Nucleus accumbens (tissue), 56 donors: ENCODE measurements at places on chromosomes 12 and 14.

DNA sequence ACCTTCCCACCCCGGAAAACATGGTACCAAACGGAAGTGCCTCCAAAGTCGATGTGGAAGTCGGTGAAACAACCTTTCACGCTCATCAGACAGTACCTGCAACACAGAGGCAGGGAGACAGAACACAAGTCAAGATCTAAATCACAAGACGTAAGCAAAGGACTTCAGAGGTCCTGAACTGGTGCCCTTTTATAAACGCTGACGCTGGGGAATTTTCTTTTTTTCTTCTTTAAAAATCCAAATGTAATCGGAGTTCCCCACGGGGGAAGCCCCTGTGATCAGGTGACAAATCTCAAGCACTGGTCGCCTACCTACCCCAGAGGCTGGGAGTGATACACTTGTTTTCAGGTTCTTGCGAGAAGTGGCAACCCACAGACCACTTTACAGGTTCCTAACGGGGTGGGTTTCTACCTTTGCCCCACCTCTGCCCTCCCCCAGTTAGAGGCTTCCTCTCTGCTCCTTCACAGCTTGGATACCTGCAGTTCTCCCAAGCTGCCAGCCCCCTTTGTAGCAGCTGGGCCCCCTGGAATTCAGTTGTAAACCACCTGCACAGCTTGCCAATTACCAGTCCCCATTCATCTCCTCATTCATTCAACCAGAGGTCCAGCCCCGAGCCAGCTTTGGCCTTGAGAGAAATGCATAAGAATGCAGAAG is 46.2 kb downstream of the KDM2B start:
- DNase-seq = no peak

GRCh38 chr14:67704484-67705089 is 2.9 kb downstream of the RDH12 start:
- DNase-seq = peak; percentile 15

GRCh38 chr12:124379938-124380754 is 85.3 kb downstream of the RFLNA start:
- no peak for DNase-seq

DNA sequence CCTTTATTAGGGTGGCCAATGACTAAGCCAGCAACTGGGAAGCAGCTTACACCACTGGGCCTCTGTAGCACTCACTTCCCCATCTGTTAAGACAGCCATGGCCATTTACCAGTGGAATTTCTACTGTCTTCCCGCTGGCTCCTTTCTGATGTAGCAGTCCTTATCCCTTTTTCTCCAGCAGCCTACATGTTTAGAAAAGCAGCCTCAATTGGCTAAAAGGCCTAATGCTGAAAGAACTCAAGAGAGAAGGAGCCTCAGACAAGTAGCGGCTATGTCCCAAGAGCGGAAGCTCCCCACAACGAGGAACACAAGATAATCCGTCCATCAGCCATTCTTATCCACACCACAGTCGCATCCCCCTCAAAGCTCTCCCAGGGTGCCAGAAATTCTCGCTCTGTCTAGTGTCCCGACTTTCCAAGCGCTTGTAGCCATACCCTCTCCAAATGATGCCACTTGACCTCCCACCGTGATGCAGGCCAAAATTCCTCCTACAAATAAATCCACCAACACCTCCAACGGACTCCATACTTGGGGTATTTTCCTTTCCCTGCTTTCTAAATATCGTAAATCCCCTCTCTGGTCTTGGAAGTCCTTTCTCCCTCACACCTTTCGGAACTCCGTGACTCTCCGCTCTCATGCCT is 624 bp downstream of the M6PR start:
- DNase-seq = peak; percentile 37

- DNase-seq = no peak
Observed at GRCh38 chr12:15720295-15720694, 68.9 kb downstream of the EPS8 start.

DNA sequence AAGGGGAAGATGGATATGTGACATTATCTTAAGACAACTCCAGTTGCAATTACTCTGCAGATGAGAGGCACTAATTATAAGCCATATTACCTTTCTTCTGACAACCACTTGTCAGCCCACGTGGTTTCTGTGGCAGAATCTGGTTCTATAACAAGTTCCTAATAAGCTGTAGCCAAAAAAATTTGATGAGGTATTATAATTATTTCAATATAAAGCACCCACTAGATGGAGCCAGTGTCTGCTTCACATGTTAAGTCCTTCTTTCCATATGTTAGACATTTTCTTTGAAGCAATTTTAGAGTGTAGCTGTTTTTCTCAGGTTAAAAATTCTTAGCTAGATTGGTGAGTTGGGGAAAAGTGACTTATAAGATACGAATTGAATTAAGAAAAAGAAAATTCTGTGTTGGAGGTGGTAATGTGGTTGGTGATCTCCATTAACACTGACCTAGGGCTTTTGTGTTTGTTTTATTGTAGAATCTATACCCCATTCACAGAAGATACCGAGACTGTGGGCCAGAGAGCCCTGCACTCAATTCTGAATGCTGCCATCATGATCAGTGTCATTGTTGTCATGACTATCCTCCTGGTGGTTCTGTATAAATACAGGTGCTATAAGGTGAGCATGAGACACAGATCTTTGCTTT is 36.9 kb downstream of the PSEN1 start:
- DNase-seq = peak; percentile 11

GRCh38 chr12:5480218-5480937 is 48.5 kb downstream of the NTF3 start:
- no peak for DNase-seq

DNA sequence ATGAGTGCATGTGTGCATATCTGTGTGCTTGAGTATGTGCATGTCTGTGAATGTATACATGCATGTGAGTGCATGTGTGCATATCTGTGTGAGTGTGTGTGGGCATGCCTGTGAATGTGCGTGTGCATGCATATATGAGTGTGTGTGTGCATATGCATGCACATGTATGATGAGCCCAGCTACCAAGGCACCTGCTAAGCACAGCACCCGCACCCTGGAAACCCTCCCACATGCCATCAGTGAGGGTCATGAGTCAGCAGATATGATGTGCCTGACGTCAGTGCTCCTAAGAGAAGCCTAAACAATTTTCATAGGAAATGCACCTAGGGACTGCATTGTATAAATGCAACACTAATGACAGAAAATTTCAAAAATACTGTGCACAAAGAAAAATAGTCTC is 151.1 kb downstream of the KIF26A start:
- no peak for DNase-seq

DNA sequence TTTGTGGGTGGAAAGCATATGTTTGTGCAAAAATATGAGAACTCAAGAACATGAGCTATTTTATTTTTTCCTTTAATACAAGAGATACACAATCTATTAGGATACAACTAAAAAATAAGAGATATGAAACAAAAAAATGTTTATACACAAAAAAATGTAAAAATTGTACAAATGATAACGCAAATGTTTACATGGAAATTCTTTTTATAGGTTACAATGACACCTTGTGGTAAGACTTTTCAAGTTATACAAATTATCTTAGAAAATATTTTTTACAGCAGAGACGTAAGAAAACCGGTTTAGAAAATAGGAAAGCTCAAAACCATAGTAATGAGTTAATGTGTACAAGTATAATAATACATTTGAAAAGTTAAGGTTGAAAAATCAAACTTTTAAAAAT is 25.5 kb downstream of the CEP83 start:
- no peak for DNase-seq

GRCh38 chr12:115049614-115050013 is 365.6 kb upstream of the TBX3 start:
- no peak for DNase-seq

DNA sequence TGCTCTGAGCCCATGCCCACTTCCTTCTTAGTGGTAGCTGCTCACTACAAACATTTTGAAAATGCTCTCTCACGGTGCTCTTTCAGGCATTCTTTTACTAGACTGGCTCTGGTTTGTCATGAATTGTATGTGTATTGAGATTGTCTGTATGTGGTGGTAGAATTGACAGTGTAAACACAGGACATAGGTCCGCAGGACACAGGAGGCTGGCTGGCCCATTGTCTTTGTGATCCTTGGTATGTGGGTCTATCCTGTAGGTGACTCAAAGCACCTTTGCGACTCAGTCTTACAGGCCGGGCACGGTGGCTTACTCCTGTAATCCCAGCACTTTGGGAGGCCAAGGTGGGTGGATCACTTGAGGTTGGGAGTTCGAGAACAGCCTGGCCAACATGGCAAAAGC is 250.9 kb downstream of the C12orf75 start:
- no peak for DNase-seq

DNA sequence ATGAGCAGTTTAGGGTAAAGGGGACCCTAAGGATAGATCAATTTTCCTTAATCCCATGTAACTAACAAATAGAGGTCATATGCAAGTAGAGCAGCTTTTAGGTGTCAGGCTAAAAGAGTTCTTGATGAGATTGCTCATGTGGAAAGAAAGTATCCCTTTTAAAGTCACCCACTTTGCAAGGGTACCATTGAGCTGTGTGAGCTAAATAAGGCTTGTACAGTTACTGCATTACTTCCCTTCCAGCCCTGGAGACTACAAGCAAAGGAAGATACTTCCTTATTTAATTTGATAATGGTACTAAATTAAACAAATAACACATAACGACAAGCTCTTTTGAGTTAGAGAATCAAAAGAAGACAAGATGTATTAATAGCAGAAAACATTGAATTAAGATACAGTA is 191.7 kb downstream of the TMX1 start:
- no peak for DNase-seq

GRCh38 chr12:27583981-27584380 is 60.0 kb downstream of the PPFIBP1 start:
- no peak for DNase-seq

- DNase-seq = no peak
Observed at GRCh38 chr12:102463659-102464249, 16.6 kb downstream of the IGF1 start.

- no peak for DNase-seq
Observed at GRCh38 chr12:31236998-31237637, 88.8 kb downstream of the SINHCAF start.

- DNase-seq = peak; percentile 33
Observed at GRCh38 chr12:104457746-104458693, 1.3 kb downstream of the CHST11 start.

GRCh38 chr14:56709201-56709600 is 101.1 kb downstream of the OTX2 start:
- DNase-seq = no peak

- DNase-seq = peak; percentile 26
Observed at GRCh38 chr12:26340649-26341048, 145.3 kb downstream of the SSPN start.

DNA sequence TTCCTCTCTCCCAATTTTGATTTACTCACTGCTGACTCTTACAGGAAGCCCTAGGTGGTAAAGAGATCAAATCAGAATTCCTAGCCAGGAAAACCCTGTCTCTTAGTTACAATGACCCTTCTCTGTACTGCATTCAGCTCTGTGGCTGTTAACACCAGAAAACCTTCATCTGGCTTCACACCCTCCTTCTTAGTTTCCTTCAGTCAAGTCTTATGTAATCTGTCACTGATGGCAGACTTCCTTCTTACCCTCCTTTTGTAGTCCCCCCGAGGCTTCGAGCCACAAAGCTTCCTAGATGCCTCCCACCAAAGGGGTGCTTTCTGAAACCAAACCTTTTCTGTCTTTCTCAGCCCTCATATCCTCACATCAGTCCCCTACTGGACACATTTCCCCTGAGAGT is 16.5 kb downstream of the NGDN start:
- DNase-seq = no peak

GRCh38 chr12:30357766-30358490 is 337.7 kb downstream of the IPO8 start:
- no peak for DNase-seq

DNA sequence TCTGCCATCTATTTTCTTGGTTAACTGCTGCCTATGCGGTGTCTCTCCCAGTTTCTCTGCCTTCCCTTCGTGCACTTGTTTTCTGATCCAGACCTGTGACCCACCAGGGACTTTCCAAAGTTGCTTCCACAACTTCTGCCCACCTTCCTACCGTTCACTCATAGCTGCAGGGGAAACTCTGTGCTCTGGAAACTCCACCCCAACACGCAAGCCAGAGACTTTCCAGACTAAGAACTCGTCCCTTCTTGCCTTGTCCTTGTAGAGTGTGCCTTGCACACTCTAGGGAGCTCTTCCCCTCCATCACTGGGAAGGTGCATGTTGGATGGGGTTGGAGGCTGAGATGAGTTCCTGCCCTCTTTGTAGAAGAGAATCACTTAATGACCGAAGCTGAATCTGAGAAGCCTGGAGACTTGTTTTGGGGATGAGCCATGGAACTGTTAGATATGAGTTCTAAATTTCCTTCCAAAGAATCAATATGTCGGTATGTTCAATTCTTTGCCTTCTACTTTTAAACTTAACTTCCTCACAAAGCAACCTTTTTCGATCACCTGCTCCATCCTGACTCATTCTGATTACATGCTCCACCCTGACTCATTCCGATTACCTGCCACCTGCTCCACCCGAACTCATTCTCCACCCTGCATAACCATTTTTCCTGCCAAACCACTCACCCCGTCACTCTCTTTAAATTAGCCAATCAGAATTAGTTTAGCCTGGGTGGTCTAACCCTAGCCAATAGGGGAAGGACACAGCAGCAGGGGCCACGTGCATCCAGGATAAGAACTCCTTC is 82.1 kb upstream of the CAPRIN2 start:
- no peak for DNase-seq

- no peak for DNase-seq
Observed at GRCh38 chr14:33847066-33847465, 103.8 kb downstream of the EGLN3 start.

GRCh38 chr12:98374007-98374406 is 141.4 kb upstream of the TMPO start:
- no peak for DNase-seq

DNA sequence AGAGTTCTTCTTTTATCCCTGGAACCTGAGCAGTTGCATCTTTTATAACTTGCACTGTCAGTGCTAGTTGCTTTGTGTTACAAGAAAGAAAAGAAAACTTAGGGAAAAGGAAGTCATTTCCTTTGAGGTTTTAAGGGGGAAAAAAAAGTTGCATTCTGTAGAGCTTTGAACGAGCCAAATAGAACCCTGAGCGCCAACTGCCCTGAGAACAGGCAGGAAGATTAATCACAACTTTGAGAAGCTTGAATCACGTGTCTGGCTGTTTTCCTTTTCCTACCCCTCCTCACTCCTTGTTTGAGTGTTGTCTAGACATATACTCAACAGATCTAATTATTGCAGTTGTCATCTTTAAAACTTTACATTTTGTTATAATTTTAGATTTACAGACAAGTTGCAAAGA is 12.5 kb downstream of the PCNX1 start:
- no peak for DNase-seq

- no peak for DNase-seq
Observed at GRCh38 chr12:124172636-124173035, 122.3 kb upstream of the RFLNA start.

GRCh38 chr14:90303473-90303872 is 28.3 kb downstream of the NRDE2 start:
- no peak for DNase-seq

GRCh38 chr12:1518591-1519516 is 75.5 kb downstream of the FBXL14 start:
- no peak for DNase-seq

DNA sequence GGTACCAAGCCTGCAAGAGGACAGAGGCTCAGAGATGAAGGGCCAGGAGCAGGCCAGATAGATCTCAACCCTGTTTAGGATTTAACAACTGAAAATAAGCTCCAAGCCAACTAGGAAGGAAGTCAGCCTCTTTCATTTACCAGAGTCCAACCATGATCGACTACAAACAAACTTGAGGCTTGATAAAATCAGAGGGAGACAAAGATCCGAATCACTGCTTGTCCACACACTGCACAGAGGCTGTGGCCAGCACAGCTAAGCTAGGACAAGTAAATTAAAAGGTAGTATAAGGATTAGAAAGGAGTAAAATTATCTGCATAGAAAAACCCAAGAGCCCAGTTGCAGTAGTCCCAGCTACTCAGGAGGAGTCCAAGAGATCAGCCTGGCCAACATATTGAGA is 40.3 kb downstream of the FAM222A start:
- no peak for DNase-seq
